ENCODE measurements at places on chromosomes 2 and 18.

- no peak for DNase-seq
Measured at GRCh38 chr2:128409326-128410034, 90.8 kb upstream of the HS6ST1 start.

GRCh38 chr2:217804791-217805667 lies 197.8 kb downstream of the TNS1 start:
- no peak for DNase-seq

DNA sequence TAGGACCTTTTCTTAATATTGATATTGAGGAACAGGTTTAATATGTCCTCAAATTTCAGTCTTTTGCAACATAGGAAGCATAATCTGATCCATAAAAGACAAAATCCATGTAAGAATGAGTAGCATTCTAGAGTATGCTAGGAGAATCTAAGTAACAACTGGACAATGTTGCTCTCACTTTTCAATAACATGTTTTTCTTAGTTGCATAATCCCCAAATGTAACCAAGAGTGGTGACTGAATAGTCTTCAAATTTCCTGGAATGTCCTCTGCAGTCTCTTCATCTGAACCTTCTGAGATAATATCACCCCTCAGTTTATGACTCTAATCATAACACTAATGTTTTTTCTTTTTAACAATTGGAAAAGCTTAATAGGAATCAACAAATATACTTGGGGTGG lies 110.0 kb upstream of the ZEB2 start:
- no peak for DNase-seq

DNA sequence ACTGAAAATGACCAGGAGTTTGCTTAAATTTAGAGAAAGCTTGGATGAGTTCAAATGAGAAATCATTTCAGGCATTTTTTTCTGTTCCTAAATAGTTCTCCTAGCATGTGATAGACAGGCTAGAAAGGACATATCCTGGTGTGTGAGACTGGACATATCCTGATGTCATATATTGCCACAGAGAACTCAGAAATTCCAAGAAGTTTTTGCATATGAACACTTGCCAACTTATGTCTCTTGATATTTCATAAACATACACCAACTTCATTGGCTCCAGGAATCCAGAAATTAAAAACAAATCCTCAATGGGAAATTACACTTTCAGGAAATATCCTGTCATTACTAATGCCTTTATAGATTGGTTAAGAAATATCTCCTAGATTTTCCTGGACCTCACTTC lies 2.9 kb upstream of the SERPINB4 start:
- no peak for DNase-seq

DNA sequence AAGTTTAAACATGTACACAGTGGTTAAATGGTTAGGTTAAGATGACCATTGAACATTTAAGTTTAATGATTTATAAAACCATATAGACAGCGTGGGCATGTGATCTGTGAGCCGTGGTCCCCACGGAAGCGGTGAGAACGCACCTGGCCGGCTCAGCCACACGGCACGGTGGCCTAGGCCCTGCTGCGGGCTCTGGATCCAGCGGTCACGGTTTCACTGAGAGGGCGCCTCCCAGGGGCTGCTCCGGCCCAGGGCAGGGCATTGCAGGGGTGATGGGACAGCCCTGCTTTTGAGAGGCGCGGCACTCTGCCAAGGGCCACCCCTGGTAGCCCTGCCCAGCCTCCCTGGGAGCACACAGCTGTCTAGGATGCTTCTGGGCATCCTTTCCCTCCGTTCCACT lies 124.9 kb downstream of the RGPD3 start:
- DNase-seq, result no peak

- DNase-seq, result no peak
Measured at GRCh38 chr2:85903849-85904248, 15.1 kb upstream of the ST3GAL5 start.

GRCh38 chr2:149200109-149200520 lies 130.3 kb upstream of the LYPD6 start:
- DNase-seq, result no peak

GRCh38 chr2:240958366-240959213 lies 39.8 kb upstream of the SNED1 start:
- no peak for DNase-seq

- DNase-seq, result no peak
Measured at GRCh38 chr2:50635824-50636223, 396.1 kb downstream of the NRXN1 start.

DNA sequence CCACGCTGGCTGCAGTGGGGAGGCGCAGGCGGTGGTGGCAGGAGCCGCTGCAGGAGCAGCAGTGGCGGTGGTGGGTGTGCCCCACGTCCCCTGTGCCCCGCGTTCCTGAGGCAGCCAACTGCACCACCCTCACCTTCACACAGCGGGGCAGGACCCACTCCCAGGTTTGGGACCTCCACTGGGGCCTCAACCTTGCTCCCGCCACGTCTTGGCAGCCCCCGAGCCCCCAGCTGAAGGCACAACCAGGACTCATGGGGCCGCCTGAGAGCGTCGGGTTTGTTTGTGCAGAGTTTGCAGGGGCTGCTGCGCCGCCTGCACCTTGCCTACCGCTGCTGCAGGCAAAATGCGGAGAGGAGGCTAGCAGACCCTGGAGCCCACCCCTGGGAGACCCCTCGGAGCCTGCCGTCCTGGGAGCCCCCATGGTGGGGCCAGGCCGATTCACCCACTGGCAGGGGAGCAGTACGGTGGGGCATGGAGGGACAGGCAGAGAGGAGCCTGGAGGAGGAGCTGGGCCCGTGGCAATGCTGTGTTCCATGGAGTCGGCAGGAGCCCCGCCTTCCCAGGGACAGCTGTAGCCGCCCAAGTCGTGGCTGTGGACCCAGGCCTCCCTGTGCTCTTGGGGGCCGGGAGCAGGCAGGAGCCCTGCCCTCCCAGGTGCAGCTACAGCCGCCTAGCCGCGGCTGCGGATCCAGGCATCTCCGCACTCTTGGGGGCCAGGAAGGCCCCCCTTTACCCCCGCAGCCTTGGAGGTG lies 14.7 kb upstream of the EML6 start:
- peak; percentile 75 for DNase-seq

- no peak for DNase-seq
Measured at GRCh38 chr2:128354161-128354560, 35.5 kb upstream of the HS6ST1 start.

DNA sequence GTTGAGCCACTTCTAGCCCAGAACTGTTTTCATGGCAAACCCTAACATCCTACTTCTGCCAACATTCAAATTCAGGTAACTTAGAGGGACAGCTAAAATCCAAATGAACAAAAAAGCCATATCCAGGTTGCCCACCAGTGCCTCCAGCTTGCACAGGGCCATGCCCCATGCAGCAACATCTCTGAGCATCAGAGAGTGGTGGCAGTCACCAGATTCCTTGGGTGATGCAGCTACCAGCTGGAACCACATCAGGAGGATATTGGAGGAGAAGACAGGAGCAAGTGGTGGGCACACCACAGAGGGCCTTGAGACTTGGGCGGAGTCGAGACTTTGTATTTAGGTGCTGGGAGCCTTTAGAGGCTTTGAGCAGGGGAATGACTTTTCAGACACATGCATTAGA lies 50.5 kb downstream of the SDC1 start:
- no peak for DNase-seq

GRCh38 chr2:230090967-230091366 lies 22.2 kb upstream of the SLC16A14 start:
- no peak for DNase-seq

GRCh38 chr2:158046121-158046880 lies 55.4 kb upstream of the UPP2 start:
- no peak for DNase-seq

GRCh38 chr2:72747344-72747743 lies 78.5 kb downstream of the EXOC6B start:
- no peak for DNase-seq

DNA sequence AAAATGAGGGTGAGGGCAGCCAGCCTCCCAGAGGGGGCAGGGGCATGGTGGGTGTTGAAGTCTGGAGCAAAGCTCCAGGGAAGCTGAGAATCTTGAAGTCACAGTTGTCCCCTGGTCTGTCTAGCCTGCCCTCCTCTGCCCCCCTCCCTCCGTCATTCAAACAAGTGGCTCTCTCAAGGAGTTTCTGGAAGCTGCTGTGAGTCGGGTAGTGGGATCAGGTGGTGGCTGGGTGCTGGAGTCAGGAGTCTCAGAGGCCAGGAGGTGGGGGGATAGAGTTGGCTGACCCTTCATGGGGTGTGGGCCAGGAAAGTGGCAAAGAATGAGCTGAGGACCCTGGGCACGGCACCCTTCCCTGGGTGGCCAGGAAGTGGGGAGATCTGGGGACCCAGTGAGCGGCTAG lies 495 bp upstream of the ASIC4 start:
- no peak for DNase-seq

Measured in SW480 (cell line).